ENCODE measurements at places on chromosomes 7 and 10.
A peak's percentile ranks its signal among the peaks of the same experiment; 100 is the strongest.

GRCh38 chr10:33660329-33660728 lies 325.9 kb upstream of the NRP1 start:
- DNase-seq, result no peak

- DNase-seq, result peak; percentile 35
Measured at GRCh38 chr10:61454541-61454940, 1.4 kb upstream of the TMEM26 start.

- no peak for DNase-seq
Measured at GRCh38 chr10:71131096-71131495, 81.3 kb upstream of the UNC5B start.

DNA sequence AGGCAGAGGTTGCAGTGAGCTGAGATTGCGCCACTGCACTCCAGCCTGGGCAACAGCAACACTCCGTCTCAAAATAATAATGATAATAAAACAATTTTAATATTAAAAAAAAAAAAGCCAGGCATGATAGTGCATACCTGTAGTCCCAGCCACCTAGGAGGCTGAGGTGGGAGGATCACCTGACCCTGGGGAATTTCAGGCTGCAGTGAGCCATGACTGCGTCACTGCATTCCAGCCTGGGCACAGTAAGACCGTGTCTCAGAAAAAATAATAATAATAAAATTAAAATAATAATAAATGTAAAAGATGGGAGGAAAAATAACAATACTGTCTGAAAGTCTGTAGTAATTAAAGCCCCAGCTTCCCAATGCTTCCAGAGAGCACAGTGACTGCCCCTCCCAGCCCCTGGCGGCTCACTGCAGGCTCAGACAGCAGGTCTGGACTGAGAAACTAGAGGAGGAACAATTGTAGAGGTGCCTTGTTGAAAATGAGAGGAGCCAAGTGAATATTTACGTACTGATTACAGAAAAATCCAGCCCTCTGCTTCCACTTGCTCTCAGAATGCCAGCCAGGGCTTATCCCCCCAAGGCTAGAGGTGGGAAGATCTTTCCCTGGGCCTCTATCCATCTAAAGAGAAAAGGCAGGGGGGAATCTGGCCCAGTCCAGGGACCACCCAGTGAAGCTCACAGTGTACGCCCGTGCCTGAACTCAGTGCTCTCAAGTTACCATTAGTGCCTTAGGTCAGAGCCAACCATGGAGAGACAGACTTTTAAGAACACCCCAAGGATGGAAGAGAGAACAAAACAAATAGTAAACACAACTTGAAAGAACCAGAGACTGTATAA lies 112.8 kb downstream of the PARD3 start:
- peak; percentile 86 for DNase-seq

DNA sequence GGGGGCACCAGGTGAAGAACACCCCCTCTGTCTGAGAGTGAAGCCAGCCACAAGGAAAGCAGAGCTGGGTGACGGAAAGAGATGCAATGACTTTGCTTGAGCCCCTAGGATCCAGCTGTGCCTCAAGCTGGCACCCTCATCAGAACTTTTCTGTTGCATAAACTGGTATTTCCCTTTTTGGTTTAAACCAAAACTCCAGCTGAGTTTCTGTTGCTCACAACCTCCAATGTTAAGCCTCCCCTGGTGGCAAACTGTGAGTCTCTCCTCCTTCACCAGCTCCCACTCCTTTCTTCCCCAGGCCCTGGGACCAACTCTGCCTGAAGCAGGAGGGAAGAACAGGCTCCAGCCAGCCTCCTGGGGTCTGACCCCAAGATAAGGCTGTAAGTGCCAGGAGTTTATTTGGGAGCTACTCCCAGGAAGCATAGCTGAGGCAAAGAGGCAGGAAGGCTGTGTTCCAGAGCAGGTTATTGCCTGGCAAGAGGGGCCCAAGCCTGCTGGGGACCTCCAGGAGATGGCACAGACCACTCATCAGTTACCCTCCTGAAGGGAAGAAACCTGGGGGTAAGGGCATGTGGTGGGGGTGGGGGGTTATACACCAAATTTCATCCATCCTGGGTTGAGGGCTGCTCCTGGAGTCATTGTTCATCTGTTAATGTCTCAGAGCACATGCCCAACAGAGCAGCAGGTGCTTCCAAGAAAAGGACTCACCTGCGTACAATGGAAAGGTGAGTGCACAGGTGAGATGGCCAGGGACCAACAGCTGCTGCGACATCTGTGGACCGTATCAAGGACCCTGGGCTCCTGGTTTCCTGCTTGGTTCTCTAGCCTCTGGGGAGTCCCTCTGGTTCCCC lies 73.3 kb upstream of the NANOS1 start:
- no peak for DNase-seq

DNA sequence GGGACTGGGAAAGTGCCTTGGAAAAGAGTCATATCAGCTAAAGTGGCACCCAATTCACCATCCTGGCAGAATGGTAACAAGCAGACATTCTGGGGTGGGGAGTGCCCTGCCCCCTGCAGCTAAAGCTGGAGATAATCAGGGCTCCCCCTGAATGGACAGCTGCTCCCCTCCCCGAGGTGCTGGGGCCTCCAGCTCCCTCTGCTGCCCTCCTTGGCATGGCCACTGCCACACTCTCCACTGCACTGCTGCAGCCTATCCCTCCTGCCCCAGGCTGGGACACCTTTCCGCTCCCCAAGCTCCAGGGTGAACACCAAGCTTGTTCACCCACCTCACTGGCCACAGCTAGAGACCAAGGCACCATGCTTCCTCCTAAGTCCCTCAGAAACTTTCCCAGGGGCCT lies 9.8 kb upstream of the PARD3 start:
- no peak for DNase-seq

DNA sequence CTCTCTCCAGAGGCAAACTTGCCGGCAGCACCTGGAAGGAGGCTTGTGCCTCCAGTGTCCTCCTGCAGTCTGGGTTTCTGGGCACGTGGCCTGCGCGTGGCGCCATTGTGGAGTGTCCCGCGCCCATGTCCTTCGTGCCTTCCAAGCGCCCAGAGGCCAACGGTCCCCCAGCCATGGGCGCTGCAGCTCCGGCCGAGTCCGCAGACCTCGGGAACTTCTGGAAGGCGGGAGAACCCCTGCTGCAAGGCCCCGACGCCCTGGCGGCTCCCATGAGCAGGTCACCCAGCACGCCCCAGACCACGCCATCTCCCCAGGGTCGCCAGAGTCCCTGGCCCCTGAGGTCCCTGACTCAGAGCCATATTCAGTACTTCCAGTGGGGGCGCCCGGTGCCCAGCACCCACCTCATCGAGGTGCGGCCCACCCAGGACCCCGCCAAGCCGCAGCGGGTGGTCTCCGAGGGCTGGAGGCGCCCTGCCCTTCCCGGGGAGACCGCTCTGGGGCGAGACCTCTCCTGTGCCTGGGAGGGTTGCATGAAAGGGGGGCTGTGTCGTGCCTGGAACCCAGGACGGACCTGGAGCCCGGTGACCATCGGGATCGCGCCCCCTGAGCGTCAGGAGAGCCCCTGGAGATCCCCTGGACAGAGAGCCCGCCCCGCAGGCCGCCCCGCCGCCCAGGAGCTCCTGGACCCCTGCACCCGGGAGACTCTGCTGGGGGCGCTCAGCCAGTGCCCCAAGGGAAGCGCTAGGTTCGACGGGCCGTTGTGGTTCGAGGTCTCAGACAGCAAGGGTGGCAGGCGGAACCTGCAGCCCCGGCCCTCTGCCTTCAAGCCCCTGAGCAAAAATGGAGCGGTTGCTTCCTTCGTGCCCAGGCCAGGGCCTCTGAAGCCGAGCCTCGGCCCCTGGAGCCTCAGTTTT lies at the start of gene POM121L12:
Gene POM121L12, plus strand, starts transcription at position 135 of the 914 bp plus-strand sequence. Its CDS starts 39 bp downstream, at position 174.
- no peak for DNase-seq

- DNase-seq, result no peak
Measured at GRCh38 chr10:36182179-36182566, 540.1 kb upstream of the FZD8 start.

DNA sequence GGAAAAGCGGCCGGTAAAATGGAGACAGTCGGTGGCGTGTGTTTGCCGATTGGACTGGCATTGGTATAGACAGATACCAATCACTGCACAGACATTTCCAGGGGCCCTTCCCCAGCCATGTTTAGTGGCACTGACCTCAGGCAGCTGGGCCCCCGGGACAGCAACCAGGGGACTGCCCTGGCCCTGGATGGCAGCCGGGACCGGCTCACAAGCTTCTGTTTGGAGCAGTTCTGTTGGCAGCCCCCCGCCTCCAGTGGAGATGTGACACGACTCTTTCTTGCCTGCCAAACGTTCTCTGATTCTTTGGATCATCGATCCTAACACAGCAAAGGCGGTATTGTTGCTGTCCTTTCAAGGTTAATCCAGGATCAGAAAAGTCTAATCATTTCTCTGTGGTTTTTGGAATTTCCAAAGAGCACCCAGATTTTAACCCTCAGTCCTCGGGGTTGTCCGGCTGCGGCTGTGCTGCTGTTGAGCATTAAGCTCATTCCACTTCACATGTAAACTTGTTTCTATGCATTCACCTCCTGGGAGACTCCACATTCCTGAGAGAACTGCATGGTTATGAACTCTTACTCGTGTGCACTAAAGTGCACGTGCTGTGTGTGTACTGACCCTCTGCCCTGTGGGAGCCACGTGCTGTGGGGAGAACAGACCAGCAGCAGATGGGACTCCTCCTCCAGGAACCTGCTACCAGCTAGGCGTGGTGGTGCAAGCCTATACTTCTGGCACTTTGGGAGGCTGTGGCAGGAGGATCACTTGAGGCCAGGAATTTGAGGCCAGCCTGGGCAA lies 46.0 kb downstream of the FOXK1 start:
- DNase-seq, result no peak

DNA sequence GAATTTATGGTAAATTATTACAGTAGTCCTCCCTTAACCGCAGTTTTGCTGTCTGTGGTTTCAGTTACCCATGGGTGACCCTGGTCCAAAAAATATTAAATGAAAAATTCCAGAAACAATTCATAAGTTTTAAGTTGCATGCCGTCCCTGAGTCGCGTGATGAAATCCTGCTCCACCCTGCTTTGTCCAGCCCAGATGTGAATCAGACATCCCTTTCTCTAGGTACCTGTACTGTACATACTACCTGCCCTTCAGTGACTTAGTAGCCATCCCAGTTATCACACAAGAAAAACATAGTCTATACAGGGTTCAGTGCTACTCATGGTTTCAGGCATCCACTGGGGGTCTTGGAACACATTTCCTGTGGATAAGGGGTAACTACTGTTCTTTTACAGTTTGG lies 20.5 kb upstream of the RHEB start:
- no peak for DNase-seq

DNA sequence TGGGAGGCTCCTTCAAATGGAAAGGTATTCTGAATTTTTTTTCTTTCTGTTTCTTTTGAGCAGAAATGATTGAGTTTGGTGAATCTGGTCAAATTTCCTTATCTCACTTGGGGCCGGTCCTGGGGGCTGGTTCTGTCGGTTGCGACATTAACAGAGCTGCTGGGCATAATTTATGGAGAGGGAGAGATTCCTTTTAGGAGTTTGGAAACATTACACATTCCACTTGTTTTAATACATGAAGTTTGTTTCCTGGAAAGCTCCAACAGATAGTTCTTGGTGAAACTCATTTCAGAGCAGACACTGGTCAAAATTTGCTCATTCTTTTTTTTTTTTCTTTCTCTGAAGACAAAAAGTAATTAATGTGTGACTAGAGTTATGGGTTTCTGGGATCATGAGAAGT lies 129.9 kb downstream of the ABCA13 start:
- no peak for DNase-seq

GRCh38 chr10:61900829-61901792 lies at the start of gene ARID5B:
Gene ARID5B (plus strand): TSS chr10:61901699. CDS start chr10:61901710, 11 bp downstream.
- DNase-seq, result peak; percentile 56

DNA sequence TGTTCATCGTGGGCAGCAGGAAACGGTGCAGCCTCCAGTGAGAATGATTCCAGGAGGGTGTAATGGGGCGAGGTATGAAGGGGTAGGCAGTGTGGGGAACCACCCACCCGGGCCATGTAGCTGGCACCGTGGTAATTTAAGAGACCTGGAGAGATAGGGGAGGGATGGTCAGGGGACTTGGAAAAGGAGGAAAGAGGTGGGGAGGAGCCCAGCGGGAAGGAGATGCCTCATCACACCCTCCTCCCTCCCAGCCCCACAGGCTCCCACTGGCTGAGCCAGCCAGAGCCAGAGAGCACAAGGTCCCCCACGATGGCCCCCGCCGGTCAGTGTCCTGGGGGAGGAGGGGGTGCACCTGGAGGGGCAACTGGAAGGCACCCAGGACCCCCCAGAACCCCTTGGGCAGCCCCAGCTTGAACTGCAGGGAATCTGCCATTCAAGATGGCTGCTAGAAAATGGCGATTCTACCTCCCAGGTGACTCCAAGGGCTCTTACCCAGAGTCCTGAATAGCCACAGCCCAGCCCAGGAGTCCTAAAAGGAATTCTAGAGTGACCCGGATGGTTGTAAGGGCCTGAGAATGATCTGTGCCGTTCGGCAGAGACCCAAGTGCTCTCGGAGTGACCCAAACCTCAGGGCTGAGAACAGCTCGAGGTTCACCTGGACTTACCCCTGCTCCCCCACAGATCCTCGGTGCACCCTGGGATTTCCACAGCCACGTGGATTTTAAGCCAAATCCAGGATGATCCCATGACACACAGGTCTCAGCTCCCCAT lies 28.8 kb downstream of the CALML3 start:
- peak; percentile 69 for DNase-seq

DNA sequence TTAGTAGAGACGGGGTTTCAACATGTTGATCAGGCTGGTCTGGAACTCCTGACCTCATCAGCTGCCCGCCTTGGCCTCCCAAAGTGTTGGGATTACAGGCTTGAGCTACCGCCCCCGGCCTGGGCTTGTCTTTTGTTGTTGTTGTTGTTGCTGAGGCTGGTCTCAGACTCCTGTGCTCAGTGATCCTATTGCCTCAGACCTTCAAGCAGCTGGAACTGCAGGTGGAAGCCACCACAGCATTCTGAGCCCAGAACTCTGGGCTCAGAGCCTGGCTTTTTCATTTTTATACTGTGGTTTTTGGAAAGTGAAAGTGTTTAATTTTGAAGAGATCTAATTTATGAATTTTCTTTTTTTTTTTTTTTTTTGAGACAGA lies 16.2 kb upstream of the DNAJB6 start:
- no peak for DNase-seq

- DNase-seq, result no peak
Measured at GRCh38 chr7:34191771-34192479, 286.6 kb downstream of the BMPER start.

DNA sequence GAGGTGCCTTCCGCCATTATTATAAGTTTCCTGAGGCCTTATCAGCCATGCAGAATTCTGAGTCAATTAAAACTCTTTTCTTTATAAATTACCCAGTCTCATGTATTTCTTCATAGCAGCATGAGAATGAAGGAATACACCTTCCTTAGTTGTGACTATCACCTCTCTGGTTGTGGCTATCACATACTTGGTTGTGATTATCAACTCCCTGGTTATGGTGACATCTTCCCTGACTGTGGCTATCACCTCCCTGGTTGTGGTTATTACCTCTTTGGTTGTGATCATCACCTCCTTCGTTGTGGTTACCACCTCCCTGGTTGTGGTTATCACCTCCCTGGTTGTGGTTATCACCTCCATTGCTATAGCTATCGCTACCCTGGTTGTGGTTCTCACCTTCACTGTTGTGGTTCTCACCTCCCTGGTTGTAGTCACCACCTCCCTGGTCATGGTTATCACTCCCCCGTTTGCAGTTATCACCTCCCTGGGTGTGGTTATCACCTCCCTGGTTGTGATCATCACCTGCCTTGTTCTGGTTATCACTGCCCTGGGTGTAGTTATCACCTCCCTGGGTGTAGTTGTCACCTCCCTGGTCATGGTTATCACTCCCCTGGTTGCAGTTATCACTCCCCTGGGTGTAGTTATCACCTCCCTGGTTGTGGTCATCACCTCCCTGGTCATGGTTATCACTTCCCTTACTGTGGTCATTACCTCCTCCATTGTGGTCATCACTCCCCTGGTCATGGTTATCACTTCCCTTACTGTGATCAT lies 105.9 kb downstream of the GPR26 start:
- DNase-seq, result no peak

GRCh38 chr7:148587076-148587475 lies 3.5 kb upstream of the C7orf33 start:
- no peak for DNase-seq

GRCh38 chr7:27095897-27096767 lies at the start of gene HOXA1:
Gene HOXA1 (minus strand): TSS chr7:27096000. CDS start chr7:27095912, 88 bp downstream.
- DNase-seq, result peak; percentile 98

Measured in kidney tubule cell (primary cell).